DMS153 (cell line): ENCODE measurements at places on chromosomes 3 and 15.
A peak's percentile ranks its signal among the peaks of the same experiment; 100 is the strongest.

- DNase-seq = no peak
These were observed 19.3 kb upstream of the TGM5 start for GRCh38 chr15:43286074-43286473.

- no peak for DNase-seq
These were observed 17.3 kb upstream of the IL12A start for GRCh38 chr3:159971311-159971710.

- DNase-seq = no peak
These were observed 35.9 kb downstream of the SATB1 start for GRCh38 chr3:18389108-18389733.

DNA sequence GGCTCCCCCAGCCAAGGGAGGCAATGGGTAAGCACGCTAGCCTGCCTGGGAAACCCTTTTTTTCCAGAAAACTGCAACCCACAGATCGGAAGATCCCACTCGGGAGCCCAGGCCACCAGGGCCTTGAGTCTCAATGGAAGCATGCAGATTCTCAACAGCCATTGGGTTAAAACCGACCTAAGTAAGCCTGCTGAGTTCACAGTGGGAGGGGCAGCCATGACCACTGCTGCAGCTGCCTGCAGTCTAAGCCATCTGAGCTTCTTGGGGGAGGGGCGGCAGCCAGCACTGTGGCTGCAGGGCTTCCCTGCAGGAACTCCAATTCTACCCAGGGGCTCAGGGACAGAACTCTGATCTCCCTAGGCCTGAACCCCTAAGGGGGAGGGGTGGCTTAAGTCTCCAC, 82.0 kb downstream of the DPPA2 start:
- no peak for DNase-seq

DNA sequence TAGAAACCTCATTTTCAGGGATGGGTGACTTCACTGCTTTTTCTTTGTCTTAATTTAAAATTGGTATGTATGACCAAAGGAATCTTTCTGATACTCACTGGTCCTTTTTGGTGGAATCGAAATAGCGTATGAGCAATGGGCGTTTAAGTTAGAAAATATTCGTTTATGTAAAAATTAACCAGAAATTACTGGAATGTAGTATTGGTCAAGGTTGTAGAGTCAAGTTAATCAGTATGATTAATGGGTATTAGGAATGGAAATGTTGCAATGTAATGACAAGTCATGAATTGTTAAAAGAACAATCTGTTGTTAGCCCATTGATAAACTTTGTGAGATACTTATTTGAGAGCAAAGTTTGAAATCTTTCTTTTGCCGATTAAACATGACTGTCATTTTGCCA, 36.9 kb downstream of the AKAP13 start:
- no peak for DNase-seq

GRCh38 chr15:62549345-62549970, 384.4 kb upstream of the C2CD4B start:
- peak; percentile 7 for DNase-seq
